ENCODE measurements at places on chromosomes 5 and 9.

GRCh38 chr9:2411459-2412215, 209.9 kb upstream of the VLDLR start:
- no peak for DNase-seq

DNA sequence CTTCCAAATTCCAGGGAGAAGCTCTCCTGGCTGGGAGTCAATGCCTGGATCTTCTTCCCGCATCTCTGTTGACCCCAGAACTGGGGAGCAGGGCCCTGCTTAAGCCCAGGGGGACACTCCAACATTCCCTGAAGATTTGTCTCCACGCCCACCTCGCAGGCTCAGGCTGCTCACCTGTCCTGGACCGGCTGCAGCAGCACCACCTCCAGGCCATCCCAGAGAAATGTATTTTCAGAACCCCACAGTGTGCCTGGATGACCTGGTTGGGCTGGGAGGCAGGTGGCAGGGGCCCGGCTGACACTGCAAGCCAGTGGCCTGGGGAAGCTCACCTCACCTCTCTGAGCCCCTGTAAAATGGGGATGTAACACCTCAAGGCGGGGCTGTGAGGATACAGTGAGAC, 27.1 kb upstream of the ZBTB43 start:
- DNase-seq: no peak

DNA sequence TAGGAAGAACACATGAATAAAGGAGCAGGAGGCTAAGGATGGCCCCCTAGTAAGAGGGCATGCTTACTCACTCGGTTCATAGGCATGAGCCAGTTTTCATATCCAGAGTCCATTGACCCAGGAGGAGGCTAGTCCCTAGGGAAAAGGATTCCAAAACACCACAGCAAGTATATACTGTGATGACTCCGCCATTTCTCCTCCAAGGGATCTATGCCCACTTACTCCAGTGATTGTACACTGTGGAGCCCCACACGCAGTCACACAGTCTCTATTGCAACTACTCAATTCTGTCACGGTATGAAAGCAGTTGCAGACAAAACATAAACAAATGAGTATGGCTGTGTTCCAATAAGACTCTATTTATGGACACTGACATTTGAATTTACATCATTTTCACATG, 117.7 kb upstream of the ALDH1B1 start:
- DNase-seq: peak; percentile 19

DNA sequence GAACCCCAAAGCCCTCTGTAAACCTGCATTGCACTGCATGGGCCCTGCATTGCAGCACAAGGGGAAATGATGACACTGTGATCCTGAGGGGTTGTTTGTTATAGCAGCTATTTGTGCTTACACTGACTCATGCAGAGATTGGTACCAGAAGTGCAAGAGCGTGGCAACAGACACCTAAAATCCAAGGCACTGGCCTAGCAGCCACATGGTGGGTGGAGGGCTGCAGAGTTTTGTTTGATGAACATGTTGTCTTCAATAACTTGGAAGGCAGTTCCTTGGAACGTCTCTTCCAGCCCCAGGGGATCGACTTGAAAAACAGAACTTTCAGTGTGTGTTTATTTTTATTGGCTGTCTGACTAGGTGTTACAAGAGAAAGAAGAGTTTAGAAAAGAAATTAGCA, 14.5 kb downstream of the FCN2 start:
- DNase-seq: peak; percentile 73

DNA sequence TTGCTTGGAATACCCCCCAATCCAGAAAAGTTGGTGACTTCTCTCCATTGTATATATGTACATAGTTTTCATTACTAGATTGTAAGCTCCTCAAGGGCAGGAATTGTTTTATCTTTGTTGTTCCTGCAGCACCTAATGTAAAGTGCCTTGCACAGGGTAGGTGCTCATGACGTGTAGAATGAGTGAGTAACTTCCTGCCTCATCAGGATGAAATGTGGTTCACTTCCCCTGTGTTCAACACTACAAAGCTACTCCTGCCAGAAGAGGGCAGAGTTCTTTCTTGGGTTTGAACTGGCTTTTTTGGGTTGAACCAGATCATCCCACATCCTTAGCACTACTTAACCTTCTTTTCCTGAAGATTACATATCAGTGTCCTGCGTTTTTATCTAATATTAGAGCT, 23.9 kb downstream of the GTF3C4 start:
- no peak for DNase-seq

GRCh38 chr9:100426530-100427365, at the start of gene MSANTD3:
Gene MSANTD3 (plus strand): TSS chr9:100427143. CDS start chr9:100441939, 14,796 bp downstream.
- peak; percentile 79 for DNase-seq

- peak; percentile 16 for DNase-seq
Measured at GRCh38 chr9:85521371-85522197, 220.2 kb downstream of the AGTPBP1 start.

Measured in tongue (tissue), 3 donors.